NCI-H1092 (cell line): ENCODE measurements at places on chromosomes 1 and 21.
A peak's percentile ranks its signal among the peaks of the same experiment; 100 is the strongest.

- no peak for DNase-seq
Measured at GRCh38 chr1:246506367-246506673, 759 bp downstream of the SMYD3 start.

DNA sequence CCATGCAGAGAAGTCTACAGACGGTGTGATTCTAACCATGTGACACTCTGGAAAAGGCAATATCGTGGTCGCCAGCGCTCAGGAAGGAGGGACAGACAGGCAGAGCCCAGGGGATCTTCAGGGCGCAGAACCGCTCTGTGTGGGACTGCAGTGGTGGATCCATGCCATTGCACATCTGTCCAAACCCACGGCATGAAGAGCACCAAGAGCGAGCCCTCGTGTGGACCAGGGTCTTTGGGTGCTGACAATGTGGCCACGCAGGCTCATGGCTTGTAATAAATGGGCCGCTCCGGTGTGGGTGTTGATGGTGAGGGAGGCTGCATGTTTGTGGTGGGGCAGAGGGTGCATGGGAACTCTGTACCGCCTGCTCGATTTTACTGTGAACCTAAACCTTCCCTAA, 25.3 kb upstream of the POFUT2 start:
- no peak for DNase-seq

- DNase-seq, result no peak
Measured at GRCh38 chr1:31397360-31398095, 15.5 kb upstream of the SERINC2 start.

DNA sequence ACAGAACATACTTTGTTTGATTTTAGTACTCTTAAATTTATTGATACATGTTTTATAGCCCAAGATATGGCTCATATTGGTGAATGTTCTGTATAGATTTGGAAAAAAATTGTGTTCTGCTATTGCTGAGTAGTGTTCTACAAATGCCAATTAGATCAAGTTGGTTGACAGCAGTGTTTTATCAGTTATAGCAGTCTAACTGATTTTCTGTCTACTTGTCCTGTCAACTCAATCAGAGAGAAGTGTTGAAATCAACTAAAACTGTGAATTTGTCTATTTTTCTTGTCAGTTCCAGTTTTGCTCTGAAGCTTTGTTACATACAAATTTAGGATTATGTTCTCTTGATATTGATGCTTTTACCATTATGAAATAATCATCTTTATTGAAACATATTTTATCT, 14.7 kb upstream of the MT1HL1 start:
- no peak for DNase-seq

- no peak for DNase-seq
Measured at GRCh38 chr1:245599371-245600174, 444.8 kb downstream of the KIF26B start.

DNA sequence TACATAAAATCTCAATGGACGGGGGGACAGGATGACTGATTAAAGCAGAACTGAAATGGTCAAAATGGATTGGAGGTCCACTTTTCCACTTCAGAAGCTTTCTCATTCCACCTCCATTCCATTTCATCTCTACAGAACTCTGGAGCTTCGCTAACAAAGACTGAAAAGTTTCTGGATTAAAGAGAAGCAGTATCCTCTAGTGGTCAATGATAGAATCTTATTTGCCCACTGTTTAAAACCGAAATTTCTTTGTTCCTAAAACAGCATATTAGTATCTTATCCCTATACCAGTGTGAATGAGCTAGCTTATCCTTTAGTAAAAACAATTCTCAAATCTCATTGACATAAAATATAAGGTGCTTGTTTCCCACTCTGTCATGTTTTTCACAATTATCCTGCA, 890.6 kb downstream of the KCNT2 start:
- peak; percentile 1 for DNase-seq

DNA sequence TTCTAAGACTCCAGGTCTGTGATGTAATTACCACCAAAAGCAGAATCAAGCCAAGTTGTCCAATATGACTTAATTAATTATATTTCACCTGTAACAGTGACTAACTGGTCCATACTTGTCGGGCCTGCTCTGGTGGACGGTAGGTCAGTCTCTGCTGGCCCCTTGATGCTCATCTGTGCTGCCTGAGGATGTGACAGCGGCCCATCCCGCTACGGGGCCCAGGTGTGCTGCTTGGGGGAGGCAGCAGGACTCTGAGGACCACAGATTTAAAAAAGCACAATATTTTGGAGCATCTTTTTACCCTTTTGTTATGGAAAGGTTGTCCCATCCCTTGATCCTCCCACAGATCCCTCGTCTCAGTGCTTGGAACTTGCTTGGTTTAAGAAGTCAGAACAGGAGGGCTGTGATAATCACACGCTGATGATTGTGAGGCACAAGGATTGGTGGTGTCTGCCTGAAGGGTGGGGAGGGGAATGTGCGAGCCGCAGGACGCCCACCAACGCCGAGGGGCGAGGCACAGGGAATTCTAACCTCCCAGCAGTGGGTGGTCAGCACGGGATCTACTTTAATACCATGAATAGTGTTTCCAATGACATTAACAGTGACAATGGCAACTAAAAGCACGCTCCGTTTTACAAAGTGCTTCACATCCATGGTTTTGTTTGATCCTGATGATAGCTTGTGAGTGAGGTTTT, 27.8 kb upstream of the UMODL1 start:
- DNase-seq, result no peak

GRCh38 chr1:235151033-235151432, 10.0 kb downstream of the RBM34 start:
- DNase-seq, result no peak

GRCh38 chr21:25670726-25671125, 31.7 kb downstream of the JAM2 start:
- DNase-seq, result no peak

- DNase-seq, result no peak
Measured at GRCh38 chr1:47918257-47918867, 78.8 kb downstream of the TRABD2B start.

DNA sequence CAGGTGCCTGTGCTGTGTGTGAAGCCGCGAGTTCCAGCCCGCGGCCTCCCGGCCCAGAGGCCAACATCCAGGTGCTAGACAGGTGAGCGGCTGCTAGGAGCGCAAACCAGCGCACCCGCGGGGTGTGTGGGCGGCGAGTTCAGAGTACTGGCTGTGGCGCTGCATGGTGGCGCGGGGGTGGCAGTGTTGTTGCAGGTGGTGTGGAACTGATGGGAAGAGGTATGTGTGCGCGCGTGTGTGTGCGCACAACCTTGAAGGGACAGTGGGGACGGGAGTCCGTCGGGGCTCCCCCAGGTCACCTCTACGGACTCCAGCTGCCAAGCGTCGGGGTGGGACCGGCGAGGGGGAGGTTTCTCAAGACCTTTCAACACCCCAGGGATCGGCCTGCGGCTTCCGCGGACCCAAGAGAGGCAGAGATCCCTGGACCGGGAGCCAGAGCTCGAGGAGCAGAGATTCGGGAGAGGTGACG, 433 bp upstream of the DMBX1 start:
- no peak for DNase-seq

DNA sequence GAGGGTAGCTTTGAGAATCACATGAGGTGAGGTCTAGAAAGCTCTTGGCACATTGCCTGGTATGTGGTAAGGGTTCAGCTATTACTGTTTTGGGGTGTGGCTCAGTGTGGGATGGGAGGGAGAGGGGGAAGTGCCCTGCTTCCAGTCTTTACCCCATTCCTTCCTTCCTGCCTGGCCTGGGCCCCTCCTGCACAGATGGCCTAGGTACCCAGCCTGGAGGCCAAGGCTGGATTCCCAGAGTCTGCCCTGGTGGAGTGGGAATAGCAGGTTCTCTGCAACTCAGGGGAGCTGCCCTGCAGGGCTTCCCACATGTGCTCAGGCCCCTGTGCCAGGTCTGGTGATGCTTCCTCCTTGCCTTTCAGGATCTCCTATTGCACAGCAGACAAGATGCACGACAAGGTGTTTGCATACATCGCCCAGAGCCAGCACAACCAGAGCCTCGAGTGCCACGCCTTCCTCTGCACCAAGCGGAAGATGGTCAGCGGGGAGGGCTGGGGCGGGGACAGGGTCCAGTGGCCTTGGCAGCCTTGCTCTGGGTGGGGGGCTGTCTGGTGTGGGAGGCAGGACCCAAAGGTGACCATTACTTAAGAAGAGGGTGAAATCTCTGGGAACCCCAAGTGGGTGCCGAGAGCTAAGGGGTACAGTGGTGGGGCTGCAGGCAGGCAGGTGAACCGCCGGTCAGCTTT, 13.5 kb downstream of the LDLRAP1 start:
- no peak for DNase-seq

GRCh38 chr1:44784094-44785028, 3.6 kb downstream of the BEST4 start:
- peak; percentile 5 for DNase-seq

DNA sequence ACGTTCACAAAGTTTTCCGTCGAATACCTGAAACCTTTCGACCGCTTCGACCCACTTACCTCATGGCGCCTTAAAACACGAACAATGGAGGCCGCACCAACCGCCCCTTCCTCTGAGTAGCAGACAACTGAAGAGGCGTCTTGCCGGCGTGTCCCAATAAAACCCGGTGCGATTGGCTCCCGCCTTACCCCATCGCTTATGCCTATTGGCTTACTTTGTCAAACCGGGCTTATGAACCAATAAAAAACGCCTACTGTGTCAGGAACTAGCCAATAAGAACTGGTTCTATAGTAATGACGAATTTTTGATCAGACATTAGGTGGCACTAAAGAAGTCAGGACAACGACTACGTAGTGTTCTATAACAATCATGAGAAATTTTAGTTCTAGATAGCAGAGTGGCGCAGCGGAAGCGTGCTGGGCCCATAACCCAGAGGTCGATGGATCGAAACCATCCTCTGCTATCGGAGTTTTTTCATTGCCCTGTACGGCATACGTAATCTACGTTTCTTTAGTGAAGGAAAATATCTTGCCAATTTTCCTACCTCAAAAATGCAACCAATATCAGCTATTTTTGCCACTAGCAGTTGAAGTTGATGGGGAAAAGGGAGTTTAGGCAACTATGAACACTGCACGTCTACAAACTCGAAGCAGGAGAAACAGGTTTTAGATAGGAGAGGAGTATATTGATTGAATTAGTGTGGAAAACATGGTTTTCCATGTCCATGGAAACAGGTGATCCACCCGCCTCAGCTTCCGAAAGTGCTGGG, at the start of gene ILF2:
ILF2 (minus strand) TSS at position 135 of the 769 bp plus-strand sequence; CDS start at position 64, 71 bp downstream.
- DNase-seq, result peak; percentile 99

- no peak for DNase-seq
Measured at GRCh38 chr1:23590058-23590783, 30.9 kb upstream of the ID3 start.

- no peak for DNase-seq
Measured at GRCh38 chr1:162400790-162401355, 11.1 kb downstream of the SH2D1B start.

DNA sequence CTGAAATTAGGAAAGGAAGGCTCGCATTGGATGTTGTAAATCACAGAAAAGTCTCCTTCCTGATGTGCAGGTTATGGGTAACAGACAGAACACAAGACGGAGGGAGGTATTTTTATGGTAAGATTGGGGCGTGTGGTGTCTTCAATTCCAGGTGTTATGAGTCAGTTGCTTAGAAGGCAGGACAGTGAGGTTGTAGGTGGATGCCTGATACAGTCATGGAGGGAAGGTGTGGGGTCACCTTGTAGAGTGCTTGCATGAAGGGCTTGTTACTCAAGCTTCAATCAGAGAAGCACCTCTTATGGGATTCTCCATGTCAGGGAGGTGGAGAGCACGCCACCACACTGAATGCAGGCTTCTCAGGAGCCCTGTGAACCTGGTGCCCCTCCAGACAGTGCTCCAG, 63.1 kb downstream of the C1orf21 start:
- no peak for DNase-seq

DNA sequence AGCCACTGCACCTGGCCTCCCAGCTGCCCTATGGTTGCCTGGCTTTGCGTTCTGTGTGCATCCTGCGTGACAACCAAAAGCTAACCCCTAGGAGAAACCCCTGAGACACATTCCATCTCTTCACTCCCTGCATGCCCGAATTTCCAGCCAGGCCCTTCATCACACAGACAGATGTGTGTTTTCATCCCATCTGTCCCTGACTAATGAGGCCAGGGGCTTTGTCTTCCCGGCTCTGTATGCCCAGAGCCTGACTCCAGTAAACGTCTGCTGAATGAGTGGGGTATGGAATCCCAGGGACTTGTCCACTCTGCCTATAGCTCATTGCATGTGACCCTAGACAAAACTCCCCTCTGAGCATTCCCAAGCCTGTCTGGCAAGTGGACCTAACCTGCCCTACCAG, 9.6 kb downstream of the ESPN start:
- DNase-seq, result no peak

GRCh38 chr1:47351305-47351704, 17.7 kb downstream of the CMPK1 start:
- no peak for DNase-seq

GRCh38 chr21:28464095-28464494, 528.6 kb downstream of the LTN1 start:
- no peak for DNase-seq

GRCh38 chr1:168092566-168093355, 44.0 kb downstream of the GPR161 start:
- DNase-seq, result no peak

GRCh38 chr1:170917373-170917772, 18.0 kb upstream of the MROH9 start:
- DNase-seq, result no peak

GRCh38 chr1:90127288-90127953, 132.5 kb downstream of the ZNF326 start:
- DNase-seq, result no peak

GRCh38 chr1:177561436-177561835, 390.7 kb downstream of the BRINP2 start:
- DNase-seq, result no peak

DNA sequence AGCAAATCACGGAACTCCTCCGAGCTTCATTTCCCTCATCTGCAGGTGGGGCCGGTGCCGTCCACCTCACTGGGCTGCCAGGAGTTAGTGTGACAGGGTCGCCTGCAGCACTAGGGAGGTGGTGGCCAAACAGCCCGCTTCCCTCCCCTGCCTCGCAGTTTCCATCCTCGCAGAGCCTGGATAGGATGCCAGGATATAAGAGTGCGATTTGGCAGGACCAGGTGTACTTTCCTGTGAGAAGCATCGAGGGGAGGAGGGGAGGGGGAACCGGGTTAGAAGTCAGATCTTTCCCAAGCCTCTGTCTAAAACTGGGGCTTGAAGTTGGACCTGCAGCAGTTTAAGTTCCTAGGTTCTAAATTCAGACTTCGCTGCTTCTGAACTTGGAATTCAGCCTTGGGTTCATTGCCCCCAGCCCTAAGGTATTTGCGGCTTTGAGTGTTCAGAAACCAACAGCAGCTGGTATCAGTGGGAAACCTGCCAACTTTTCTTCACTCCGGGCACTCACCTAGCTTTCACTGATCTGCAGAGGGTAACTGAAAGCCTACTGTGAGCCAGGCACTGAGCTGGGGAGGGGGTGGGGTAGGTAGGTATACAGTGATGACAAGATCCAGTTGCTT, 1.7 kb upstream of the JUN start:
- peak; percentile 73 for DNase-seq

- no peak for DNase-seq
Measured at GRCh38 chr1:214420833-214421232, 130.6 kb downstream of the PTPN14 start.

GRCh38 chr21:42581993-42582786, 68.5 kb downstream of the SLC37A1 start:
- no peak for DNase-seq

GRCh38 chr1:180061019-180061418, 93.7 kb upstream of the QSOX1 start:
- no peak for DNase-seq

- no peak for DNase-seq
Measured at GRCh38 chr1:158819461-158820443, 11.4 kb upstream of the MNDA start.
